ENCODE measurements at places on chromosomes 2 and 18.

DNA sequence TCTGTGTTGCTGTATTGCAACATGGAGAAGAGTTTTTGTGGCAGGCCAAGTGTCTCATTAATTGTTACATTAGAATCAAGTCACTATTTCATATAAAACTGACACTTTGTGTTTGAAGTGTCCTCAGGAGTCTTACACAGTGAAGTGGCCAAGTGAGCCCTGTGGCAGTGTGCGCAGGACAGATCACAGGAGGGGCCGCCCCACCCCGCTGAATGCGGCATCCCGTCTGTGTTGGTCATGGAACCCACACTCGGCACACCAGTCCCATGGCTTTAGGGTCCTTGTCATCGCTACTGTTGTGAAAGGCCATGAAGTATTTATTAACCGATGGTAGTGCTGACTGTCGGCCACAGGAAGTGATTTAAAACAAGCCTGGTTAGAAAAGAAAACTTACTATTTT, 144.7 kb upstream of the NFATC1 start:
- no peak for DNase-seq

GRCh38 chr2:200308546-200309295, 2.2 kb downstream of the SPATS2L start:
- no peak for DNase-seq

- no peak for DNase-seq
Measured at GRCh38 chr2:136116813-136117390, 1.0 kb downstream of the CXCR4 start.

GRCh38 chr2:10978090-10978670, 66.4 kb downstream of the KCNF1 start:
- no peak for DNase-seq

GRCh38 chr2:56871644-56872043, 687.9 kb downstream of the CCDC85A start:
- DNase-seq: no peak

DNA sequence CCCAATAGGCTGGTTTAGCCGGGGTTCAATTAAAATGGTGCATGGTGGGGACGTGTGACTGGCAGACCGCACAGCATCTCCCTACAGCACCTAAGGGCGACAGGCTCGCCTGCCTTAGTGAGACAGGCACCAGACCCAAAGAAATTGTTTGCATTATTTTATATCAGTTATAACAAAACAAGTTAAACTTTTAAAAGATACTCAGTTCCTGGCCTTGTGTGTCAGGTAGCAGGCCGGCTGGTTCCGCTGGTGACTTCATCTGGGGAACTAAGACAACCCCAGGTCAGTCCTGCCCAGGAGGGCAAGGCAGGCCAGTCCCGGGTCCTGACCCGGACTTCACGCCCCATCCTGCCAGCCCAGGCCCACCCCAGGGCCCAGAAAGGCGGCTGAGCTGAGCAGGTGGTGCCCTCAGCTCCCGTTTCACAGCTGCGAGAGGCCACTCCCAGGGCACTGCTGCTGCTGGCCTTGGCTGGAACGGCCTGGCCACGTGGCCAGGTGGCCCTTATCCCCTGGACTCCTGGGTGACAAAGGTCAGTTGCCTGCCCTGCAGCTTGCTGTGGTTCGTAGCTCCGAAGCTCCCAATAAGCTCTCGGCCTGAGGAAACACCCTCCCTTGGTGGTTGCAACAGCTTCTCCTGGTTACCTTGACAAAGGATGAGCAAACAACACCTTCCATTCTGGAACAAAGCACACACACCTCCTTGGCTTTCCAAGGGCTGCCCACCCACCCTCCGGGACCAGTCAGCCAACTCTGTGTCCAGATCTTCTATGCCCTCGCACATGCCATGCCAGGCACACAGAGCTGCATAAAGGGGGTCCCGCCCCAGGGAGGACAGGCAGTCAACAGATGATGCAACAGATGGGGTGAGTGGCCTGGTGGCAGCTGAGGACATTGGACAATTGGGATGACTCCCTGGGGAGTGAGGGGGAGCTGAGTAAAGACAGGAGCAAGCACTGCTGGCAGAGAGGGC, 11.3 kb upstream of the AGXT start:
- no peak for DNase-seq

GRCh38 chr2:71743995-71744675, 290.8 kb downstream of the DYSF start:
- no peak for DNase-seq

- no peak for DNase-seq
Measured at GRCh38 chr18:56291294-56291693, 347.1 kb downstream of the TXNL1 start.

DNA sequence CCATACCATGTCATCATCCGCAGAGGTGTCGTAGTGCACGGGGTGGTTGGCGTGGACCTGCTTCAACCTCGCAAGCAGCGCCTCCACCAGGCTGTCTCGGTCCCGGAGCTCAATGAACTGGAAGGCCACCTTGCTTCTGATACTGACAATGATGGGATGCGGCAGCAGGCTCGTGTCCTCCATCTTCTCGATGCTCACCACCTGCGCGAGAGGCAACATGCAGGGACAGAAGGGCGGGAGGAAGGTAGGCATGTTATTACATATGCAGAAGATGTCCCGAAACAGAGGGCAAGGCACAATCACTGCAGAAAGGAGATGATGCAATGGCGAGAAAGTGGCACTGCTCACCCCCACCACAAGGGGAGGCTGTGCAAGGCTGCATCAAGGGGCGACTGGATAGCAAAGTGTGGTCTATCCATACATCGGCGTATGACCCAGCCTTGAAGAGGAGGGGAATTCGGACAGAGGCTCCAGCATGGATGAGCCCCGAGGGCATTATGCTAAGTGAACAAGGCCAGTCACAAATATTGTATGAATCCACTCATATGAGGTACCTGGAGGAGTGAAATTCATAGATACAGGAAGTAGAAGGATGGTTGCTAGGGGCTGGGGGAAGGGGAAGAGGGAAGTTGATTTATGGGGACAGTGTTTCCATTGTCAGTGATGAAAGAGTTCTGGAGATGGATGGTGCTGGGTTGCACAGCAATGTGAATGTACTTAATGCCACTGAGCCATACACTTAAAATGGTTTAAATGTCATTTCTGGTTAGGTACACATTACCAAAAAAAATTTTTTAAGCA, 36.6 kb downstream of the RPL31 start:
- DNase-seq: no peak

DNA sequence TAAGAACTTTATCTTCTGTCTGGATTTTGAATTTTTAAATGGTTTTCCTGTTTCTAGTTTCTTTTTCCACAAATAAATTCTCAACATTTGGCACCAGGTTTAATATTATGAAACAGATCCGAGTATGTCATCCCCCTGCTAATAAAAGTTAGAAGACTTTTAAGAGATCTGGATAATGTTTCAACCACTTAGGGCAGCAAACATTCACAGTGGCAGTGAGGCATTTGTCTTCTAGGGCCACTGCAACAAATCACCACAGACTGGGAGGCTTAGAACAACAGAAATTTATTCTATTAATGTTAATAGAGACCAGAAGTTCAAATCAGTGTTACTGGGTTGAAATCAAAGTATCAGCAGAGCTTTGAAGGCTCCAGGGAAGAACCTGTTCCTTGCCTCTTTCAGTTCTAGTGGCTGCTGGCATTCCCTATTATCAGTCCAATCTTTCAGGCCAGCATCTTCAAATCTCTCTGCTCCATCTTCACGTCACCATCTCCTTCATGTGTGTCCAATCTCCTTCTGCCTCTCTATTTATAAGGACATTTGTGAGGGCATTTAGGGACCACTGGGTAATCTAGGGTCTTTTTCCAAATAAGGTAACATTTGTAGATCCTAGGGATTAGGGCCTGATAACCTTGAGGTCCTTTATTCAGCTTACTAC, 23.4 kb downstream of the ACSL3 start:
- DNase-seq: no peak

- no peak for DNase-seq
Measured at GRCh38 chr18:14093307-14093915, 38.8 kb downstream of the ZNF519 start.

- DNase-seq: no peak
Measured at GRCh38 chr2:3586220-3586619, 8.7 kb upstream of the COLEC11 start.

DNA sequence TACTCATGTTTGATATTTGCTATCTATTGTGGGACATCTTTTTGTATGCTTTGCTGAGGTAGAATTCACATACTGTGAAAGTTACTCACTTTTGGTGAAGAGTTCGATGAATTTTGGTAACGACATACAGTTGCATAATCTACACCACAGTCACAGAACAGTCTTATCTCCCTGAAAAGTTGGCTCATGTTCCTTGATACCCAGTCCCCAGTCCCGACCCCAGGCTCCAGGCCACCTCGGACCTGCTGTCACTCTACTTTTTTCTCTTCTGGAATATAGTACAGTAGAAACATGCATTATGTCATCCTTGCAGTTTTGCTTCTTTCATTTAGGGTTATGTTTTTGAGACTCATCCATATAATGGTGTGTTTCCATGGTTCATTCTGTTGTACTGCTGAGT, 191.7 kb downstream of the FAM210A start:
- DNase-seq: no peak

DNA sequence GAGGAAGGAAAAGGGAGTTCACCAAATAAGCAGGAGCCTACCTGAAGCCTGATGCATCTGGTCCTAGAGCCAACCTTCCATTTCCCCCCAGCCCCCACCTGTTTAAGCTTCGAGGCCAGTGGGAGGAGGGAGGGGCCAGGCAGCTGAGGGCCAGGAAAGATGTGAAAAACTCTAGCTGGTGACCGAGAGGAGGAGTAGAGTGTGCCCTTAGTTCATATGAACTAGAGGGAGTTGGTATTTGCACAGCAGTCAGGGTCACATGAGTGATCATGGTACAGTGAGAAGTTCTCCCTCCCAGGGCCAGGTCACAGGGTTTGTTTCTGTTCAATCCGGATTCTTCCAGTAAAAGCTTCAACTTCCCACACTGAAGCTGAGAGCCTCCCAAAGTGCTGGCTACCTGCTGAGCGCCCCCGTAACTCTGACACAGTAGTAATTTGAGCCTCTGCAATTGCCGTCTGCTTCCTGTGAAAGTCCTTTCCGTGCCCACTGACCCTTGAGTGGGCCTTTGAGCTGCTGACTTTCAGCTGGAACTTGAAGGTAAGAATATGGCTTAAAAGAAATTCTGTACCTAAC, at the start of gene SULT1C2:
Gene SULT1C2, plus strand, starts transcription at position 362 of the 573 bp plus-strand sequence. CDS start 4,773 bp downstream, outside the sequence.
- no peak for DNase-seq

DNA sequence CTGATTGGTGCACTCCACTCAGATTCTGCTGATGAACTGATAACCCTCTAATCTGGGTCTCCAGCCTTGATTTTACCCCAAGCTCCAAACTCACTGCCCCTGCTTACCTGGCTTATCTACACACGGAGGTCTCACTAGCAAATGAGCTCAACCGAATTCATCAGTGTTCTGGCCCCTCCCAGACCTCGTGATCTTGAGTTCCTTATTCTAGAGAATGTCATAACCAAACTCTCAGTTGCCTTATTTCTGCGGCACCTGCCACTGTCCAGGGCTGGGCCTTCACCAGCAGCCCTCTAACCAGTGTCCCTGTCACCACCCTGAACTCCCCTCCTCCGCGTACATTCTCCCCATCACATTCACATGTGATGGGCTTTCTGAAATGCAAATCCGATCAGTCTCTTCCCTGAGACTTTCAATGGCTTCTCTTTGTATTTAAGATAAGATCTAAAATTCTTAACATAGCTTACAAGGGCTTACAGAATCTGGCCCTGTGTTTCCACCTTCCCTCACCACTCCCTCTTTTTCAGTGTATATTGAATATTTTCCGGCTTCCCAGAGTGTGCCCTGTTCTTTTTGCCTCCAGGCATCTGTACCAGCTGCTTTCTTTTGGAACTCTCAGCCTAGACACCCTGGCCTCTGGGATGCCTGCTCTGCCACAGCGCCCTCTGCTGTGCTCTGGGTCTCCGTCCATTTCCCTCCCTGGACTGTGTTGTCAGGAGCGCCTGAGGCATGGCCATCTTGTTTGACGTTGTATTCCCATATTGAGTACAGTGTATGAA, 31.1 kb downstream of the NAB1 start:
- DNase-seq: no peak

DNA sequence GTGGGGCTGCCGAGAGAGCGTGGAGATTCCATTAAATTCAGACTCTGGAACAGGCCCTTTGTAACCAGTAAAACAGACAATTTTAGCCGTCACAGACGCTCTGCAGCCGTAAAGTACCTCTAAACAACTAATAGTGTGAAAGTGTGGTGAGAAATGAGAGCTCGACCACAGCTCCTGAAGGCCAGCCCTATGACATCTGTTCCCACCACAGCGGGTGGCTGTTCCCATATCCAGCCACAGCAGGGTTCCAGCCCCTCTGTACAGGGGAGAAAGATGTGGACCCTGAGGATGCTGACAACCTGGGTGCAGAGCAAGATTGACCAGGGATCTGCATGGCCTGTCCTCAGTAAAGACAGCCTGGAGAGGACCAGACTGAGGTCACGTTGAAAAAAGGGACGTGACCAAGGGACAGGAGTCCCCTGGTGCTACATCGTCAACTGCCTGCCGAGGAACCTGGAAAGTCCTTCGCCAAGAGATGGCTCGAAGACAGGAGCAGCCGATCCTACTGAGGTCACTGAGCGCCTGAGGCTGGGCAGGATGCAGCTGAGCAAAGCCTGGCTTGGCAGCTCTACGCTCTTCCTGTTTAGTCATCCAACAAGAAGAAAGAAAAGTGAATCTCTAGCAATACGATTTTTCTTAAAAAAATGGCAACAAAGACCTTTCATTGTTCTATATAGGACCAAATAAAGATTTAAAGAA, 831.7 kb downstream of the RNF144A start:
- no peak for DNase-seq

- DNase-seq: no peak
Measured at GRCh38 chr18:56913941-56914340, 232.9 kb upstream of the BOD1L2 start.

Measured in GOT3 (cell line).